ENCODE measurements at places on chromosomes 12 and 14.
A peak's percentile ranks its signal among the peaks of the same experiment; 100 is the strongest.

GRCh38 chr12:113467502-113468364 lies 3.9 kb downstream of the LHX5 start:
- DNase-seq = no peak

GRCh38 chr14:36767603-36768281 lies 106.1 kb downstream of the PAX9 start:
- DNase-seq = no peak

- DNase-seq = no peak
Measured at GRCh38 chr14:55973285-55973800, 144.9 kb upstream of the PELI2 start.

- DNase-seq = no peak
Measured at GRCh38 chr12:29008786-29009185, 140.3 kb upstream of the FAR2 start.

GRCh38 chr12:45351921-45352670 lies 136.2 kb downstream of the ANO6 start:
- no peak for DNase-seq

DNA sequence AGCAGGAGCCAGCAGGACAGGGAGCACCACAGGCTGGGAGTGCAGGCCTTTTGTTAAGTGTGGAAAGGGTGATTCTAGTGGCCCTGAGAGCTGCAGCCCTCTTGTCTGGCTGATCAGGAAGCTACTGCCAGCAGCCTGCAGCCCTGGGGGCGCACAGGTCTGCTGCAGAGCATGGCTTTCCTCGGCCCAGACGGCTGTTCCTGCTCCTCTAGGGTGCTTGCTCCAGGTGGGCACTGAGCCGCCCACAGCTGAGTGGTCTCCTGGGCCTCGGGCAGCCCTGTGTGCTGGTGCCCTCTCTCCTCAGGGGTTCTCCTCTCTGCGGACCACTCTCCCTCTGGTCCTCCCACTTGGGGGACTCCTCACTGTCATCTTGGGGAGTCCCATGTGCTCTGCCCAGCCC lies 18.9 kb downstream of the CCDC88C start:
- no peak for DNase-seq

- no peak for DNase-seq
Measured at GRCh38 chr14:98994561-98994960, 277.4 kb downstream of the BCL11B start.

DNA sequence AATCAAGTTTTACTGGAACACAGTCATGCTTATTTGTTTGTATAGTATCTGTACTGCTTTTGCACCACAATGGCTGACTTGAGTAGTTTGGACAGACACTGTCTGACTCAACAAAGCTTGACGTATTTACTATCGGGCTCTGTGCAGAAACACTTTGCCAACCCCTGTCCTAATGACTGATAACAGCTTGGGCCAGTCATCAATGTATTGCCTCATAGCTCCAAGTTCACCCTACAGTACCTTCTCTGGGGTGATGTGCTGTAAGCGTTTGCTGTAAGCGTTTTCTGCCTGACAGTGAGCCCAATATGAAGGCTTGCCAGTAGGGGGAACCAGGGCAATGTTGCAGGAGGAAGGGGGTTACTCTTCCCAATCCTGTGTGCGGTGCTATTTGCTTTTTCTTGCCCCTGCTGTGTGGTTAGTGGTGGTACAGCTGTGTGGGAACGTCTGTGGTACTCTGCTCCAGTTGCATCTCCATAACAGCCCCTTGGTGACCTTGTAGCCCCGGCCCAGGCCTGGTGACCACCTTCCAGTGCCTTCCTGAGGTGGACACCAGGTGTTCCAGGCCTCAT lies 5.4 kb upstream of the CCDC177 start:
- no peak for DNase-seq

GRCh38 chr12:115632308-115632707 lies 645.2 kb downstream of the MED13L start:
- DNase-seq = no peak

GRCh38 chr12:45730348-45731189 lies 1.1 kb downstream of the ARID2 start:
- peak; percentile 43 for DNase-seq

- no peak for DNase-seq
Measured at GRCh38 chr14:59275668-59276067, 87.2 kb downstream of the DAAM1 start.

DNA sequence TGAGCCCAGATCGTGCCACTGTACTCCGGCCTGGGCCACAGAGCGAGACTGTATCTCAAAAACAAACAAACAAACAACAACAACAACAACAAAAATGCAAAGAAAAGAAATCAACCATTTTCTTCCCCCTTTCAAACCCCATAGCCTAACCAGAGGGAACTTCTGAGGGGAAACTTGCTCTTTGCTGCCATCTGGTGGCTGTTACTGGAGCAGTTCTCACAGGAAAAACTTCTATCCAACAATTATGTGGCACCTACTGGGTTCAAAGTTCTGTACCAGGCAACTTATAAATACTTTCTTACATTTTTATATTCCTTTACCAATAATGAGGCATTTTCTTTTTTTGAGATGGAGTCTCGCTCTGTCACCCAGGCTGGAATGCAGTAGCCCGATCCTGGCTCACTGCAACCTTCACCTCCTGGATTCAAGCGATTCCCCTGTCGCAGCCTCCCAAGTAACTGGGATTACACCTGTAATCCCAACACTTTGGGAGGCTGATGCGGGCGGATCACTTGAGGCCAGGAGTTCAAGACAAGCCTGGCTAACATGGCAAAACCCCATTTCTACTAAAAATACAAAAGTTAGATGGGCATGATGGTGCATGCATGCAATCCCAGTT lies 50.9 kb upstream of the BICDL1 start:
- DNase-seq = peak; percentile 40

Data from activated T-helper 1 cell treated with Interleukin-2 at 50 U/mL for 16 hours (primary cell).